CD8-positive, alpha-beta memory T cell (primary cell): ENCODE measurements at places on chromosomes 5 and 9.

GRCh38 chr5:108531367-108532128, 149.7 kb upstream of the FBXL17 start:
- DNase-seq = no peak

GRCh38 chr5:167412556-167412955, 878.9 kb upstream of the WWC1 start:
- no peak for DNase-seq

DNA sequence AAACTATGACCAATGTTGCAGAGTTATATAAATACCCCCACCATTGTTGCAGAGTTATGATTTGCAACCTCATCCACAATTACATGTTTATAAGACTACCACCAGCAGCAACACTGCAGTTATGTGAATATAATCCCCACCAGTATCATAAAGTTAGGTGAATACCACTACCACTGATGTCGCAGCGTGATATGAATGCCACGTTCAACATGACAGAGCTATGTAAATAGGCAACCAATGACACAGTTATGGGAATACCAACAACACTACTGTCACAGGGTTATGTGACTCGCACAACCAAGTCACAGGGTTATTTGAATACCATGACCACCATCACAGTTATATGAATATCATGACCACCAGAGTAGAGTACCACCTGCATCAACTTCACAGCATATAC, 63.9 kb downstream of the SHC3 start:
- no peak for DNase-seq

DNA sequence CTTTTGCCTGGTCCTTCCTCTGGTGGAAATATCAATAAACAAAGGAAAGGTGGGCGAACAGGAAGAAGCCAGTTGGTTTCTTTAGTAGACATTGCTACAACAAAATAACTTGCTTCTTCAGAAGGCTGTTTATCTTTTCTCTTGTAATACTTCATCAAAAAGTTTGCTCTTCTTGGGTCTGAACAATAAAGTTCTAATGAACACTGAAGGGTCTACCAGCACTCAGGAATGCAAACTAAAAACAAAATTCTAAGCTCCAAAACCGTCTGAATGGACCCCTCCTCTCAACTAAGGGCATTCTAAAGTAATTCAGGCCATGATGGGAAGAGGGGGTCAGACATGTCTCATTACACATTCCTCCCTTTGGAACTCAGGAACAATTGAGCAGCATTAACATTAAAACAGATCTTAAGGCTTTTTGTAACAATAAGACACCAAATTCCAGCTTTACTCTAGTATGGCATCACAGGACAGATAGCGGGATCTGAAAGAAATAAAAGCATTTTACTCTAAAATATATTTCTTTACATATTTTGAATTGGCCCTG, 2.3 kb downstream of the TBCA start:
- DNase-seq = no peak

DNA sequence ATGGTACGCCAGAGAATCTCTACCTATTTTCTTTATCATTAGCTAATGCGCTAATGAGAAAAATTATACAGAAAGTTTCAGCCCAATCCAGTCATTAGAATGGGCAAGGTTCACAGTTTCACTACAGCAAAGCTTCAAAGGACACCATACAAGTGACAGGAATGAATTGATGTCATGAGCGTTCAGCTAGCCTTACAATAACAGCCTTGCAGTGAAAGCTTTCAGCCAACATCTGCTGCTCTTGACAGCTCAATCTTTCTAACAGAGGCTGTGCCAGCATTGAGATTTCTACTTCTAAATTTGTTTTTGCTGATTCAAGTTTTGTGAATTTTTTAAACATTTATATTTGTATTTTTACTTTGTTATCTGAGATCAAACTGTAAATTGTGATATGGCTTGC, 302.4 kb upstream of the FAM174A start:
- DNase-seq = no peak

GRCh38 chr9:70600506-70600905, 186.0 kb upstream of the KLF9 start:
- no peak for DNase-seq

DNA sequence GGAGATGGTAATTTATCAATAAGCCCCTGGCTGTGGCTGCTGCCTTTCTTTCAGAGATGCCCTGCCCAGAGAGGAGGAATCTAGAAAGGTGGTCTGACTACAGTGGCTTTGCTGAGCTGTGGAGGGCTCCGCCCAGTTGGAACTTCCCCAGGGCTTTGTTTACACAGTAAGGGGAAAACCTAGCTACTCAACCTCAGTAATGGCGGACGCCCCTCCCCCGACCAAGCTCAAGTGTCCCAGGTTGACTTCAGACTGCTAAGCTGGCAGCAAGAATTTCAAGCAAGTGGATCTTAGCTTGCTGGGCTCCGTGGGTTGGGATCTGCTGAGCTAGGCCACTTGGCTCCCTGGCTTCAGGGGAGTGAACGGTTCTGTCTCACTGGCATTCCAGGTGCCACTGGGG, 865.4 kb upstream of the ACO1 start:
- DNase-seq = no peak

- DNase-seq = no peak
These were observed 4.9 kb upstream of the RARS1 start for GRCh38 chr5:168481330-168481788.
